Osteoblast (primary cell): ENCODE measurements at places on chromosomes 11 and 22. TPM values are rescaled to one million over a fixed set of nuclear protein-coding genes. Genes with fewer than 3 reads are reported as not detected.

GRCh38 chr11:61602775-61603569, 22.1 kb upstream of the SYT7 start:
- DNase-seq, result peak; percentile 98

GRCh38 chr22:20463324-20464095, 25.9 kb upstream of the SCARF2 start:
- DNase-seq, result peak; percentile 60

The MS4A6A gene
- total RNA-seq, result under 0.01 TPM in 1 of 2 replicates, not detected in the other

The SYT12 gene
- total RNA-seq, result 4.0 and 4.1 TPM in 2 replicates
